Temporal lobe (tissue), 4 donors: ENCODE measurements at places on chromosomes 2 and 18. TPM values are rescaled to one million over a fixed set of nuclear protein-coding genes. Genes with fewer than 3 reads are reported as not detected.

The FAHD2B gene
- 6.1 TPM for total RNA-seq

The PJVK gene
- 4.2 TPM for total RNA-seq

The IL36B gene
- not detected for total RNA-seq

The SLC11A1 gene
- total RNA-seq = 2.0 TPM

The CCDC121 gene
- 3.9 TPM for total RNA-seq

The EVA1A gene
- total RNA-seq = 0.98 TPM

The IL36A gene
- not detected for total RNA-seq

The SERPINB11 gene
- total RNA-seq = not detected

The TAF4B gene
- total RNA-seq = 1.5 TPM

The HOXD12 gene
- not detected for total RNA-seq

The UGT1A3 gene
- total RNA-seq = not detected

The ZNF804A gene
- total RNA-seq = 18.4 TPM

The NGEF gene
- 33.4 TPM for total RNA-seq

The TMEM247 gene
- not detected for total RNA-seq

The ASB18 gene
- not detected for total RNA-seq

The CDH19 gene
- 0.25 TPM for total RNA-seq

The SEPTIN10 gene
- total RNA-seq = 56.3 TPM

The TXNDC2 gene
- total RNA-seq = under 0.01 TPM

The TNFAIP6 gene
- total RNA-seq = 0.25 TPM

The SAG gene
- total RNA-seq = not detected

The CD226 gene
- total RNA-seq = 0.74 TPM

The PLEKHB2 gene
- total RNA-seq = 122 TPM

The DNAH7 gene
- total RNA-seq = 10.3 TPM

The MC4R gene
- total RNA-seq = 1.2 TPM

The COL3A1 gene
- total RNA-seq = 105 TPM

The DYSF gene
- 1.5 TPM for total RNA-seq

The UGT1A10 gene
- not detected for total RNA-seq

The SERPINB12 gene
- not detected for total RNA-seq

The CYS1 gene
- 0.49 TPM for total RNA-seq

The PKDCC gene
- 9.6 TPM for total RNA-seq

The MYO1B gene
- total RNA-seq = 59.5 TPM

The DSC2 gene
- 5.4 TPM for total RNA-seq

The CCDC148 gene
- total RNA-seq = 16.7 TPM

The BOLL gene
- not detected for total RNA-seq

The IHH gene
- 0.25 TPM for total RNA-seq
